ENCODE measurements at places on chromosomes 12 and 14.

DNA sequence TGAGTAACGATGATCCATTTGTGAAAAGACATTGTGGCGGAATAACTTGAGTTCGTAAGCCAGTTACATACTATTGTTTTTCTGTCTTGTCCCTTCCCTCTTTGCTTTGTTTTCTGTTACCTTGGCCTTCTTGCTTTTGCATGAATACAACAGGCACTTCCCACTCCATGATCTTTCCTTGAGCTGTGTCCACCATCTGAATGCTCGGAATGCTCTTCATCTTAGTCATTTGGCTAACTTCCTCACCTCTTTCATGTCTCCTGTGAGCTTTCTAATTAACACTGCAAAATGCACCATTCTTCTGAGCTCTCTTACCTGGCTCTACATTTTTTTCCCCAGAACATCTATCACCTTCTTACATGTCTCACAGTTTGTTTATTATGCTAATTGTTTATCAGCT, 10.0 kb downstream of the KNTC1 start:
- DNase-seq = no peak

- DNase-seq = no peak
Observed at GRCh38 chr12:117097159-117097558, 2.1 kb downstream of the TESC start.

- no peak for DNase-seq
Observed at GRCh38 chr12:53056296-53056695, 6.4 kb downstream of the TNS2 start.

DNA sequence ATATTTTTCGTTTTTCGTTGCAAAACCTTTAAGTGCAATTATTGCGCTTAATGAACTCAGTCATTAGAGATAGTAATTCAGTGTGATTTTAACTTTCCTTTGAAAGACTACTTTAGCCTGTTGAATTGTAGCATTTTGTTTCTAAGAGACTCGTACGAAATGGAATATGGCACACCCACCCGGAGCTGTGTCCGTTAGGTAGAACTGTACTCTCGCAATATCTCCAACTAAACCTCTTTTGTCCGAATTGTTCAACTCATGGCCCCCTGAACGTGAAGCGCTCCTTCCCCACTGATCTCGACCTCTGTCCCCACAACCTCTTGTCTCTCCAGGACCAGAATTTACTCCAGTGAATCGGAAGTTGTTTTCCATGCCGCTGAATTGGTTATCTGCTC, 800 bp downstream of the PCNX4 start:
- no peak for DNase-seq

GRCh38 chr14:78170203-78170602, at the start of gene NRXN3:
TSS of gene NRXN3 (plus strand) at chr14:78170373. CDS start at chr14:78243094, 72,721 bp downstream.
- DNase-seq = peak; percentile 85

DNA sequence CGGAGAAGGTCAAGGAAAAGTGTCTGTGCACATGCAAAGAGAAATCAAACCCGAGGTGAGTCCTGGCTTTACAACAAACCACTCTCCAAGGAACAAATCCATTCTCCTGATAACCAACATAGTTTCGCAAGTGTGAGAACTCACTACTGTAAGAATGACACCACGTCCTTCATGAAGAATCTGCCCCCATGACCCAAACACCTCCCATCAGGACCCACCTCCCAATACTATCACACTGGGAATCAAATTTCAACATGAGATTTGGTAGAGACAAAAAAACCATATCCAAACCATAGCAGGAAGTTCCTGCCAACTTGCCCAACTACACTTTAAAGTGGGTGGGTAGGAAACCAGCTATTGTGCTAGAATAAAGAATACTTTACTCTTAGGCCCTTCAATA, 2.4 kb upstream of the ERC1 start:
- no peak for DNase-seq
